ENCODE measurements at places on chromosomes 1 and 21.

GRCh38 chr1:42379794-42380585 is 602 bp upstream of the RIMKLA start:
- DNase-seq = peak; percentile 51

GRCh38 chr1:23196627-23197328 is 20.5 kb downstream of the HTR1D start:
- no peak for DNase-seq

- DNase-seq = no peak
These were observed 21.0 kb downstream of the HSPA13 start for GRCh38 chr21:14361958-14362357.

GRCh38 chr1:17798011-17798410 is 42.9 kb downstream of the ACTL8 start:
- no peak for DNase-seq

DNA sequence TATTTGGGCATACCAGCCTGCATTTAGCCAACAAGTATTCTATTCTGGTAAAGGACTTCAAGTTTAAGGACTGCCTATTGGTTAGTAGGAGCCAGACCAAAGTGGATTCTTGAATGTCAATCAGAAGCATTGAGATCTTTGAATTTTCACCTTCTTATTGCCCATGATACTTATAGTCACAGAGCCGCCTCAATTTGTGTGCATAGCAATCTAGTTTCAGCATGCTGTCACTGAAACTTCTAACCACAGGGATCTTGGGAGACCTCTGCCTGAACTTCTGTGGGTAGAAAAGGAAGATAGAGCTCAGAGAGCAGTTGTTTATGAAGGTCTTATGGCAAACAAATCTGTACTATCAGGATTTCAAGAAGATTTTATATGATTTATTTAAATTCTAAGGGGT is 501.4 kb upstream of the USP24 start:
- no peak for DNase-seq

DNA sequence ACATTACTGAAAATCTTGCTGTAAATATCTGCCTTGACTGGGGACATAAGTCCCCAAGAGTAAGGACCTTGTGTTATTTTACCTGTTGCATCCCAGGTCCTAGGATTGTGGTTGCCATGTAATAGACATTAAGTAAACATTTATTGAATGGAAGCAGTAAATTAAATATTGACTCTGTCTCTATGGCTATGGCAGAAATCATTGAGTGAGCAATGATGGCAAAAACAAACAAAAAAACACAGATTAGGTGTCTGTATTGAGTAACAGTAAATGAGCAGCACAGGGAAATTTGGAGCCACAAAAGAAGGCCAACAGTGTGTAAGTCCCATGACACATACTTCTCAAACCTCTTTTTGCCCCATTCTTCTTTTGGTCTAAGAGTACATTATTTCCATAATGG is 240.4 kb downstream of the NFIA start:
- DNase-seq = no peak

DNA sequence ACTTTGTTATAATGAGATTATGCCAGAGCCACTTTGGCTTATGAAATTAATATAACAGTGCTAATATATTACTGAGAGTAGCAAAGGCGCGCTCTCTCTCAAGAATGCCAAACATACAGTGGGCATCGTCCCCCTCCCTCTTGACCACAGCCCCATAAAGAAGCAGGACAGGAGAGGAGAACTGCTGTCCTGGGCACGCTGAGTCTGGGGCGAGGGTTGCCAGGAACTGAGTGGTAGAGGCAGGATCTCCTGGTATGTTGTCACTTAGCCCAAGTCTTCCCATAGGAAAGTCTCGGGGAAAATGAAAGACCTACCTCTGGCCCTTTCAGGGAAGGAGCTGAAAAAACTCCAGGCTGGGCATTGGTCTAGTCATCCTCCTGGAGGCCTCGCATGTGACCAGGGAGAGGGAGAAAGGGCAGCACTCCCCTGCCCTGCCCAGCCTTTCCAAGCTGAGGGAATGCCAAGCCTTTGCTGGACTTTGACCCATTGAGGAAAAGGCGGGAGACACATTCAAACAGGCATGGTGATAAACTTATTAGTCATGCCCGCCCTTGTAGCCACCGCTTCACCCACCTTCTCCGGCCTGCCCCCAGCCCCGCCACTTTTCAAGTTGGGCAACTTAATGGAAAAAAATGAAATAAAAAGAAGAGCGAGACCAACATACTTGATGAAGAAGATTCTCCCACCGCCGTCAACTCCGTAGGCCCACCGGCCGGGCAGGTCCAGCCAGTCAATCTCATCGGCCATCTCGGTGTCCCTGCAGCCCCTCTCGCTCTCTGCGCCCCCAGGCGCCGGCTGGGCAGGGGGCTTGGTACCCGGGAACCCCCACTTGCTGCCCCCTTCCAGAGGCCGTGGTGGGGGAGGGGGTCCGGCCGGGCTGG is 17.4 kb upstream of the PLEKHA6 start:
- no peak for DNase-seq

- DNase-seq = no peak
These were observed 157.1 kb upstream of the SYT6 start for GRCh38 chr1:114310695-114311271.

Measured in GM13976 (cell line).